ENCODE measurements at places on chromosomes 4 and X. TPM values are rescaled to one million over a fixed set of nuclear protein-coding genes. Genes with fewer than 3 reads are reported as not detected.

The ACE2 gene
- polyA plus RNA-seq, result not detected

The EDA2R gene
- 1.5 TPM for polyA plus RNA-seq

The TLR2 gene
- 0.24 TPM for polyA plus RNA-seq

The MAGEB17 gene
- polyA plus RNA-seq, result not detected

The FGB gene
- polyA plus RNA-seq, result not detected

The RADX gene
- not detected for polyA plus RNA-seq

The GIMD1 gene
- polyA plus RNA-seq, result not detected

The FAM184B gene
- polyA plus RNA-seq, result not detected

The MTCP1 gene
- polyA plus RNA-seq, result 1.8 TPM

GRCh38 chr4:140982613-140983340 is 150.5 kb downstream of the RNF150 start:
- DNase-seq, result no peak

DNA sequence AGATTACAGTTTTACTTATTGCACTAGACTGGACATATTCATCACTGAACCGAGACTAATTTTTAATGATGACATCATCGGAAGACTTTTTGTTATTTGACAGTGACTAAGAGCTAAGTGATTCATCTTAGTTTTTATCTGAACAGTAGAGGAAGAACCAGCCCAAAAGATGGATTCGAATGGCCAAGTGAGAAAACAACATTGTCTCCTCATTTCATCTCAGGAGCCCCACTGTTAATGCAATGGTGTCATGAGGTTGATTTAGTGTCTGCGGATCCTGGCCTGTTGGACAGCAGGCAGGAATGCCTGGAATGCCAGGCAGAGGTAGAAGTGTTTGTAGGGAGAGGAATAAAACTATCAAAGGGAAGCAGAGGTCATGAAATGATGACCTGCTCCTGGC is 37.8 kb upstream of the HPF1 start:
- DNase-seq, result no peak

DNA sequence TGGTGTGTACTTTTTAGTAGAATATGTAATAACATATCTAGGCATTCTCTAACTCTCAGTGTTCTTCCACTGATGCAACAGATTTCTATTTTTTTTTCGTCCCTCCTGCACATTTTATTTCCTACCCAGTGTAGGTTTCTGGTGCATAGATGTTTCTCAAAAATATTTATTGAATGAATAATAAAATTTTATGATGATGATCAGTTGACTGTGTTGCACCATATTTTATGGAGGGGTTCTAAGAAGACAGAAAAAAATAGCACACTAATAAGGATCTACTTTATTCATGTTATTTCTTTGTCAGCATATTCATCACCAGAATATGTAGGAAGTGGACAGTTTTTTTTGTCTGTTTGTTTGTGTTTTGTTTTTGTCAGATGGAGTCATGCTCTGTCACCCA is 2529.3 kb downstream of the ARAP2 start:
- no peak for DNase-seq

DNA sequence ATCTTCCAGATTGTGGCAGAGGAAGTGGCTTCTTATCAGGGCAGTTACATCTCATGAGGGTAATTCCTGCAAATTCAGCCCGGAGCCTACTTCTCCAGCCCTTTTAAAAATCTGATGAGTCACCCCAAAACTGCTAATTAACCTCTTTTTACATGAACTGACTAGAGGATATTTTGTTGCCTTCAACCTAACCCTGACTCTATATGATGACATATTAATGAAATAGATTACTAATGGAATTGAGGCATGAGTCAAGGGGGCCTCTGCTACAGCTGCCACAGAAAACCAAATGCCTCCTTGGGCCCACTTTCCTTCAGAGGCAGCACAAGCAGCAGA is 72.5 kb downstream of the QRFPR start:
- DNase-seq, result no peak

DNA sequence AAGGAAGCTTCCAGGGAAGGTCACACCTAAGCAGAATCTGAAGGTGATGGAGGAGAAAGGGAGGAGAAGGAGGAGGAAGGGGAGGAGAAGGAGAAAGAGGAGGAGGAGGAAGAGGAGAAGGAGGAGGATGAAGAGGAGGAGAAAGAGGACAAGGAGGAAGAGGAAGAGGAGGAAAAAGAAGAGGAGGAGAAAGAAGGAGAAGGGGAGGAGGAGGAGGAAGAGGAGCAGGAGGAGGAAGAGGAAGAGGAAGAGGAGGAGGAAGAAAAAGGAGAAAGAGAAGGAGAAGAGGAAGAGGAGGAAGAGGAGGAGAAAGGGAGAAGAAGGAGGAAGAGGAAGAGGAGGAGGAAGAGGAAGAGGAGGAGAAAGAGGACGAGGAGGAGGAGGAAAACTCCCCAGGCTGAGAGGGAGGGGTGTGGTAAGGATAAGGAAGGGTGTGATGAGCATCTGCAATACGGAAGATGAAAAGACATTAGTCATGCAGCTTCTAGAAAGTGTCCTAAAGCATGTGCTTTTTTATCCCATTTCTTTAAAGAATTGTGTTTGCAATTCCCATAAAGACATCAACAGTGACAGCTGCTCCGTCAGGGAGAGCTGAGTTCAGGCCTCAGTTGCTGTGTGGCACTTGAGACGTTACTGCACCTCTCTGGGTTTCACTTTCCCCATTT is 41.1 kb downstream of the CRMP1 start:
- no peak for DNase-seq

DNA sequence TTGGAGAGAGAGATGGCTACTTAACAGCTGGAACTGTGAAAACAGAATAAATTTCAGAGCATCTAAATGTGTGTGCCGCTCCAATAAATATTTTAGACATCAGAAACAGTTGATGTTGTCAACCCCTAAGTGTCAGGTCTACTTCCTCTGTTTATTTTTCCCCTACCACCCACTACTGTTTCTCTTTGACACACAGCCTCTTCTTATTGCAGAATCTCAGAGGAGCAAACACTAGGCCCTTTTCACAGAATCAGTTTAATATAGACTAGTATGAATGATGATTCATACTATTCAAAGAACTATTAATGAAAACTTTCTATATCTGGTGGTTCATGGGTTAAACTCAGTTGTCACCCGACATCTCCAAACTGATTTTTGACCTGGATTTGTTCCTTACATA is 33.9 kb downstream of the NAA11 start:
- DNase-seq, result no peak

- DNase-seq, result no peak
These were observed 8.0 kb downstream of the MSX1 start for GRCh38 chr4:4867375-4868039.

DNA sequence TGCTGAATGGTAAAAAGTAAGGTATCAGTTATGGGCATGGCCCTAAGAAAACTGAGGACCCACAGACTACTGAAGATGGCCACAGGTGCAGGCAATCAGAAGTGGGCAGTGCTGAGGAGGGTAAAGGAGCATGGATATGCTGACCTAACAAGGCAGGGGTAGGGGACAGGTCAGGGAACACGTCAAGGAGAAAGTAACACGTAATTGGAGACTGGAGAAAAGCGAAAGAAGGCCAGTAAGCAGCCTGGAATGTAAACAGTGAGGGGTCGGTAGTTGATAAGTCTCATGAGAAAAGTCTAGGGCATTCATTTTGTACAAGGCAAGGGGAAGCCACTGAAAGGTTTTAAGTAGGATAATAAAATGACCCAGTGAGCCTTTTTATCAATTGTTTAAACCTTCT is 153.3 kb downstream of the PRDM5 start:
- DNase-seq, result peak; percentile 16

DNA sequence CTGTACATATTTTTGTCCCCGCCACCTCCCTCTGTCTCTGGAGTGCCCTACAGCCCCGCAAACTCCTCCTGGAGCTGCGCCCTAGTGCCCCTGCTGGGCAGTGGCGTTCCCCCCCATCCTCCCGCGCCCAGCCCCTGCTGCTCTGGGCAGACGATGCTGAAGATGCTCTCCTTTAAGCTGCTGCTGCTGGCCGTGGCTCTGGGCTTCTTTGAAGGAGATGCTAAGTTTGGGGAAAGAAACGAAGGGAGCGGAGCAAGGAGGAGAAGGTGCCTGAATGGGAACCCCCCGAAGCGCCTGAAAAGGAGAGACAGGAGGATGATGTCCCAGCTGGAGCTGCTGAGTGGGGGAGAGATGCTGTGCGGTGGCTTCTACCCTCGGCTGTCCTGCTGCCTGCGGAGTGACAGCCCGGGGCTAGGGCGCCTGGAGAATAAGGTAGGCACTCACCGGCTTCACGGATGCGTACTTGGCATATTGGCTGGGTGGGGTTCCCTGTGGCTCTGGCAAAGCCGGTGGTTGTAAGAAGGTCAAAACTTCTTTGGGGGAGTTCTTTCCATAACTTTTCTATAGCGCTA is 653 bp downstream of the HHIP start:
- DNase-seq, result peak; percentile 53

DNA sequence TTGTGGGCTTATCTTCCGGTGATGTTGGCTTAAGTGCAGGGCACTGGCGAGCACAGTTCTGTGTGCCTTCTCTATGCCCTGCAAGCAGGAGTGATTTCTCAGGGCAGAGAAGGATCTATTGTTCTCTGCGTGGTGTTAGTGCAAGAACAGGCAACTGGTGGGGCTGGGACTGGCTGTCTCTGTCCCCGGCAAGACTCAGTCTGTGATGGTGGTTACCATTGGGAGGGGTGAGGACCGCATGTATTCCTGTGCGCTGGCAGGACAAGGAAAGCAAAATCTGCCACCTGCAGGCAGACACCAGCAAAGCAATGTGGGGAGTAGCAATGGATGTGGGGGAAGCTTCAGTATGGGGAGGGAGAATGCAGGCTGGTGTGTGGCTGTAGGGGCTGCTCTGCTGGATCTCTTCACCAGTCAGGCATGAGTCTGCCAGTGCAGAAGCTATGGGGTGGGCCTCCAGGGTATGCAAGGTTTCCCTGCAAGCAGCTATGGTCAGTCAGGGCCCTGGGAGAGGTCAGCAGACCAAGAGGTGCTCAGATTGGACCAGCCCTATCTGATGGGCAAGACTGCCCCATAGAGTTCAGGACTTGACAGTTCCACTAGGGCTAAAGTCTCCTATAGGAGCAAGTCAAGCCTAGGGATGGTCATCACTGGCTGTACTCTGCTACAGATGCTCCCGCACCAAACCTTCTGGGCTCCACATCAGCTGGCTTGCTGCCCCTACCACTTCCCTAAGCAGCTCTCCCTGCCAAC is 16.8 kb downstream of the PF4 start:
- DNase-seq, result peak; percentile 23

- DNase-seq, result peak; percentile 1
These were observed 510 bp downstream of the HMGB3 start for GRCh38 chrX:150983521-150984168.

DNA sequence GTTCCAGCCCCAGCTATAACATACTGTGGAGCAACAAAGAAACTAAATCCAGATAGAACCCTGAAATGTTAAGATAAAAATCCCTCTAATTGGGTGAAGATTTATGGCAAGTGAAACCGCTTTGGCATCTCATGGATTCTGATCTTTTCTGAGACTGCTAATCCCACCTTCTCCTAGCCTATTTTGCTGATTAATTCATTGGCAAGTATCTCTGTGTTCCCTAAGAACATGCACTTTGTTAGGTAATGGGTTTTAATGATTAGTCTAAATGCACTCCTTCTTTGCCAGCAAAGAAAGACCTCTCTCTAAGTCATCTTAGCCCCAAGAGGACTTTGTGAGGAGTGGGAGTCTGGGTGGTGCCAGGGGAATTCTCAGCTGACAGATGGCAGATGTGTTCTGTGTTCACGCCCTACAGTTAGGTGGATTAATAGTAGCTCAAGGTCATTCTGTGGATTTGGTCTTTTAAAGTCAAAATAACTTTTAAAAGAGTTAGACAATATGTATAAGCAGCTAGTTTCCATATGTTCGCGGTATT is 171.3 kb downstream of the UNC5C start:
- no peak for DNase-seq

GRCh38 chr4:15333692-15334633 is 93.9 kb upstream of the C1QTNF7 start:
- no peak for DNase-seq

- no peak for DNase-seq
These were observed 54.4 kb upstream of the HGFAC start for GRCh38 chr4:3387154-3387942.

DNA sequence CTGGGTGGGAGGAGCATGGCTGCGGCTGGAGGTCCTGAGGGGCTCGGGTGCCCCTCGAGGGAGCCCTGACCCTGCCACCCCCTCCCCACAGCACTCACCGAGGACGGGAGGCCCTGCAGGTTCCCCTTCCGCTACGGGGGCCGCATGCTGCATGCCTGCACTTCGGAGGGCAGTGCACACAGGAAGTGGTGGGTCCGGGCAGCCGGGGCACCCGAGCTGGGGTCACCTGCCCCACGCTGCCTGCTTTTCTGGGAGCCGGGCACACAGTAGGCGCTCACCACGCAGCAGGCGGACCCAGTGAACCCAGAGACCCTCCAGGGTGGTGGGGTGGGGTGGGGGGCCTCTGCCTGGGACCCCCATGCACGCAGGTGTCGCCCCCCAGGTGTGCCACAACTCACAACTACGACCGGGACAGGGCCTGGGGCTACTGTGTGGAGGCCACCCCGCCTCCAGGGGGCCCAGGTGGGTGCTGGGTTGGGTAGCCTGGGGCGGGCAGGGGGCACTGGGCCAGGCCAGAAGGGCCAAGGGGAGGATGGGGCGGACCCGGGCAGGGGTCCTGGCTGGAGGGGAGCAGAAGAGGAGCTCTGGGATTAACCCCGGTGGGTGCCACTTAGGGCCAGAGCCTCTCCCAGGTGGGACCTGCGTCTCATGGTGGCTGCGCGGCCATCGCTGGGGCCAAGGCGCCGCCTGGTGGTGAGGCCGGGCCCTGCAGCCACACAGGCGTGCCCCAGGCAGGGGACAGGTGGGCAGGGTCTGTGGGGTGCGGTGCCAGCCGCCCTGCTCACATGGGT is 1.4 kb downstream of the HGFAC start:
- DNase-seq, result peak; percentile 27

DNA sequence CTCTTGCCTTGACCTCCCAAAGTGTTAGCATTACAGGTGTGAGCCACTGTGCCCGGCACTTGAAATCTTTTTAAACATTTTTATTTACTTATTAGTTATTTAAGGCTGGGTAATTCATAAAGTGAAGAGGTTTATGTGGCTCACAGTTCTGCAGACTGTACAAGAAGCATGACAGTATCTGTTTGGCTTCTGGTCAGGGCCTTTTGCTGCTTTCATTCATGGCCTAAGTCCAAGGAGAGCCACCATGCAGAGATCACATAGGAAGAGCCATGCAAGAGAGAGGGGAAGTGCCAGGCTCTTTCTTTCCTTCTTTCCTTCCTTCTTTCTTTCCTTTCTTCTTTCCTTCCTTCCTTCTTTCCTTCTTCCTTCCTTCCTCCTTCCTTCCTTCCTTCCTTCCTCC is 10.2 kb upstream of the GPKOW start:
- no peak for DNase-seq

GRCh38 chr4:1310031-1310795 is 20.5 kb downstream of the MAEA start:
- no peak for DNase-seq

GRCh38 chr4:185249105-185249504 is 39.7 kb downstream of the SNX25 start:
- no peak for DNase-seq

DNA sequence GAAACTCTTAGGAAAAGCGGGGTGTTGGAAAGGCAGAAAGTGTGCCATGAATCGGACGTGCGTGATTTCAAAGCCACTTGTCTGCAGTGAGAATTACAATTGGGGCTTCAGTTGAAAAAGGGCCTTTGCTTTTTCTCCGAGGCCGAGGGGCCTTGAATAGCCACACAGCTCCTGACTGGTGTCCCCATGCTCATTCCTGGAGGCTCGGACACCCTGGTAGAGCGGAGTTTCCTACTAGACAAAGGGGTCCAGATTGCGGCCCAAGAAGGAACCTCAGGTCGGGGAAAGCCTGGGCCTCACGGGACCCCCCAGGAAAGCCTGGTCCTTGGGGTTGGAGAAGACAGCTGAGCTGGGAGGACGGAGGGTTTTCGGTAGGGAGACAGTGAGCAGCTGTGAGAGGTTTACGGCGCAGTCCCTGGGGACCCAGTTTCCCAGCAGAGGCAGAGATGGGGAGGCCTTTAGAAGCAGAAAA is 3.0 kb upstream of the SHOX start:
- DNase-seq, result no peak
